Nephron progenitor cell (in vitro differentiated cells): ENCODE measurements at places on chromosomes 6 and 20.

- no peak for DNase-seq
Observed at GRCh38 chr6:127069659-127070279, 48.7 kb upstream of the RSPO3 start.

DNA sequence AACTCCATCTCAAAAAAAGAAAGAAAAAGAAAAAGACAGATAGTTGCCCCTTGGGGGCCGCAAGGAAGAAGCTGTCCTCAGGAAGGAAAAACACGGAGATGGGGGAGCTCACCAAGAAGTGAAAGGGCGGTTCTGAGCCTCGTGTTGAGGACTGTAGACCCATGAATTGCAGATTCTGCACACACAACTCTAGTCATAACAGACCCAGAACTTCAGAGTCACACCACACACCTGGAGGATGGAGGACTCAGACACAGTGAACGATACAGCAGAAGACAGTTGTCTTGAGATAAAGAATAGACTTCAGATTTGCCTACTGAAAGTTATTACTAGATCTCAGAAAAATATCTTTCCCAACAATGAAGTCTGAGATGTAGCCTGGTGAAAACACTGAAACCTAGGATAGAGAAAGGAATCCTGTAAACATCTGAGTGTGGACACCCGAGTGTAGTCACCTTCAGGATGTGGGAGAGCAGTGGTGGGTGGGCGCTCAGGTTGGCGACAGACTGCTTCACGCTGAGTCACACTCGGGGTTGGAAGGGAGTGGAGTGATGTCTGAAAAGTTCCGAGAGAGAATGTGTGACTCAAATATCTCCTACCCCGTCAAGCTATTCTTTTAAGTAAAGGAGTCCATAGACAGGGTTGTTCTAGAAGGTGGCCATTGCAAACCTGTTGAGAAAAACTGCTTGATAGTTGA lies 88.1 kb downstream of the MAP3K4 start:
- DNase-seq: no peak

DNA sequence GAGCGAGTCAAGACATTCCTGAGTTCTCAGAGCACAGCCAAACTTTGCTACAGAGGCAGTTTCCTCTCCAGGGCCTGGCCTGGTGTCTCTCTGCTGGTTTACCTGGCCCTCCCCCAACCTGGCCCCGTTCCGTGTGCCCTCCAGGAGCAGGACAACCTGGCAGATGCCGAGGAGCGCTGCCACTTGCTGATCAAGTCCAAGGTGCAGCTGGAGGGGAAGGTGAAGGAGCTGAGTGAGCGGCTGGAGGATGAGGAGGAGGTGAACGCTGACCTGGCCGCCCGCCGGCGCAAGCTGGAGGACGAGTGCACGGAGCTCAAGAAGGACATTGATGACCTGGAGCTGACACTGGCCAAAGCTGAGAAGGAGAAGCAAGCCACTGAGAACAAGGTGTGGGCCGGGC lies 39.5 kb downstream of the MYH7B start:
- DNase-seq: no peak

GRCh38 chr20:1467355-1468116 lies 887 bp upstream of the NSFL1C start:
- DNase-seq: no peak

GRCh38 chr20:44615876-44616603 lies 33.7 kb downstream of the PKIG start:
- no peak for DNase-seq

DNA sequence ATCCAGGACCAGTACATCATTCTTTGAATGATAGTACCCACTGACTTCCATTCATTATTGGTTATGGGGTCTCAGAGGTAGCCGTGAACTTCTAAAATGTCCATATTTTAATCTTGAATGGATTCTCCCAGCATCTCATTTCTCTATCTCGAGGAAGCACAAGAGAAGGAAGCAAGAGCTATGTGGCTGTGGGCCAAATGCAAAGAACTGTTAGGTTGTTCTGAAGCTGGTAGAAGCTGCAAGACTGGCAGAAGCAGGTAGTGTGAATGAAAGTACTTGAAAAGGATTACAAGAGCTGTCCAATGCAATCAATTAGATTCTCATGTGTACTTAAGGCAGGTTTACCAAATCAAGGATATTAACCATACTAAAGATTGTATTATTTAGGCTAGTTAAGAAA lies 1131.8 kb downstream of the GRIK2 start:
- no peak for DNase-seq

DNA sequence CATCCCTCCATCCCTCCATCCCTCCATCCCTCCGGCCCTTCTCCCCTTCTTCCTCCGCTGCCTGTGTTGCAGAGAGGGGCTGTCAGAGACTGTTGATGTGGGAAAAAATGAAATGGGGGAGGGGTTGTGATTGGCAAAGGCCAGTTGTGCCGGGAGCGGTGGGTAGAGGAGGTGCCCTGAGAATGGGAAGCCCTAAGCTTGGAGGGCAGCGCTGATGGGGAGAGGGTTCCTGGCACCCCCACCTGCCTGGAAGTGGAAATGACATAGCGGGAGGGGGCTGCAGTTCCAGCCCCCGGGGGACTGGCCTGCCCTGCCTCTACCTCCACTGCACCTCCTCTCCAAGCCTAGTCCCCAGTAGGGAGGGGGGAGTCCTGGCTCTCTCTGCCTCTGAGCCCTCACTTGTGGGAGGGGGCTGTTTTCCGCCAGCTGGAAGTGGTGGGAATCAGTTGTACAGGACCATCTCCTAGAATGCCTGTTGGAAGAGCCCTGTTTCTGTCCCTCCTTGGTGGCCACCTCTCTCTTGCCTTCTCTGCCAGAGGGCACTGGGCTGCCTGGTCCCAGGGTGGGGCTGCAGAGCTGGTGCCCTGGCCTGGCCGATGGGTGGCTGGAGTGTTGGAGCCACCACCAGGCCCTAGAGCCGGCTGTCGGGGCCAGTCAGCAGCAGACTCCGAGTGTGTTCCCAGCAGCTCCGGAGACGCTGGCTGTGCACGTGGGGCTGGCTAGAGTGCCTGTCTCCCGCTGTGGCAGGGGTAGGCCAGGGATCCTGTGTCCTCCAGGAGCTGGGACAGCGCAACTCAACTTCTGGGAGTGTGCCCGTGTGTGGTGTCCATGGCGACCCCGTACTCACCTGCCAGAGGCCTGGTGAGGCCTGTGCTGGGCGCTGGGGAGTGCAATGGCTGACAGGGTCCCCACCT lies 1.5 kb downstream of the DLGAP4 start:
- no peak for DNase-seq

- no peak for DNase-seq
Observed at GRCh38 chr20:4664691-4665360, 56.9 kb upstream of the PRND start.

- no peak for DNase-seq
Observed at GRCh38 chr20:11267131-11267761, 593.4 kb upstream of the JAG1 start.

DNA sequence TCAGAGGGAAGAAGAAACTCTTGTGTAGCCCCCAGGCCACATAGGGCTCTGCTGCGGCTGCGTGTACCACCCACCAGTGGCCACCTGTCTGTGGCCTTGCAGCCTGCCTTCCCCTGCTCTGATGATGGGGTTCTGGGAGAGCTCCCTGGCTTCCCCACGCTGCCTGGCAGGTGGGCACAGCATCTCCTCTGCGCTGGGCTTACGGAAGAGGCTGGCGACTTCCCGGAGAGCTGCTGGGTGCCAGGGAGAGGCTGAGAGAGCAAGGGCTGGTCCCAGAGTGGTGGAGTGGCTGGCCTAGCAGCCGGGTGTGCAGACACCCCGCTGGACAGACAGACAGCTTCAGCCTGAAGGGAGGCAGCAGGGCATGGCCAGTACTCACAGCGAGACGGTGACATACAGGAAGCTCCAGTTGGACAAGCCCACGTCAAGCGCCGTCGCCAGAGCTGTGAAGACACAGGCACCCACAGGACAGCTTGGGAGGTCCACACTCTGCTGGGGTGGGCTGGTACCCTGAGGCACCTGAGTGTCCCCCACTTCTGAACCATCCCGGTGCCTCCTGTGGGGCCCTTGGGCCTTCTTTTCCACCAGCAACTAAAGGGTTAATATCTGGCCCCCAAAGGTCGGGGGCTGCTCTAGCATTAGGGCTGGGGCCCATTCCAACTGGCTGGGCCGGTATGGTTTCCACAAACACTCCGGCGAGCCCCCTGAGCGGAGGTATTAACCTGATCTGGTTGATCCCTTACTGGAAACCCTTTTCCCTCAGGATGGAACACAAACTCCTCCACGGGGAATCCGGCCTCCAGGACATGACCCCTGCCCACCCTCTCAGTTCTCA lies 48.1 kb upstream of the CDH22 start:
- no peak for DNase-seq

DNA sequence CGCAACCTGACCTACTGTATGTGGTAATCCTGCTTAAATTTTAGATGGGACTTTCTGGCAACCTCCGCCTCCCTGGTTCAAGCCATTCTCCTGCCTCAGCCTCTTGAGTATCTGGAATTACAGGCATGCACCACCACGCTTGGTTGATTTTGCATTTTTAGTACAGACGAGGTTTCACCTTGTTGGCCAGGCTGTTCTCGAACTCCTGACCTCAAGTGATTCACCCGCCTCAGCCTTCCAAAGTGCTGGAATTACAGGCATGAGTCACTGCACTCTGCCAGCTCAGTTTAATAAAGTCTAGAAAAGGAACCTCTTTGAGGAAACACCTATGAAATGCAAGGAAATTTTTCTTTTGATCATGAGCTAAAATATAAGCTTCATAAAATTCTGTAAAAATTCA lies 9.0 kb upstream of the PLCB4 start:
- DNase-seq: no peak

- no peak for DNase-seq
Observed at GRCh38 chr6:130993292-130993765, 69.7 kb downstream of the EPB41L2 start.

- DNase-seq: no peak
Observed at GRCh38 chr6:116084284-116084683, 16.4 kb upstream of the NT5DC1 start.

- DNase-seq: no peak
Observed at GRCh38 chr20:54914995-54915394, 439.6 kb downstream of the DOK5 start.

DNA sequence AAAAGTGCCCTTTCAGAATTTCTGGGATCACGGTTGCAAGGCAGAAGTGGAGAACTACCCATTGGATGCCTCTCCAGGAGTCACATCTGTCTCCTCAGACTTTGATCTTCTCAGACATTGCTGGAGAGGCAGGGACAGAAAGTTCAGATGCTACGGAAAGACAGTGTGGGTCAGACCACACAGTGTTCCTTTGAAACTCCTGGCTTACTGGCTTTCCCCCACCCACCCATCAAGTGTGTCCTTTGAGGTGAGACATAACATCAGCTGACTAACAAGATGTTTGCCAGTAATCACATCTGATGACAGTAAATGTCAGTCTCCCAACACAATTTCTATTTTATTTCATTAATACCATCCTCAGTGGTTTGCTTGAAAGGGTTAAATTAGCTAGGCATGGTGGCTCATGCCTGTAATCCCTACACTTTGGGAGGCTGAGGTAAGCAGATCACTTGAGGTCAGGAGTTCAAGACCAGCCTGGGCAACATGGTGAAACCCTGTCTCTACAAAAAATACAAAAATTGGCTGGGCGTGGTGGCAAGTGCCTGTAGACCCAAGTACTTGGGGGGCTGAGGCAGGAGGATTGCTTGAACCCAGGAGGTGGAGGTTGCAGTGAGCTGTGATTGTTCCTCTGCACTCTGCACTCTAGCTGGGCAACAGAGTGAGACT lies 67.2 kb upstream of the SNX9 start:
- no peak for DNase-seq

DNA sequence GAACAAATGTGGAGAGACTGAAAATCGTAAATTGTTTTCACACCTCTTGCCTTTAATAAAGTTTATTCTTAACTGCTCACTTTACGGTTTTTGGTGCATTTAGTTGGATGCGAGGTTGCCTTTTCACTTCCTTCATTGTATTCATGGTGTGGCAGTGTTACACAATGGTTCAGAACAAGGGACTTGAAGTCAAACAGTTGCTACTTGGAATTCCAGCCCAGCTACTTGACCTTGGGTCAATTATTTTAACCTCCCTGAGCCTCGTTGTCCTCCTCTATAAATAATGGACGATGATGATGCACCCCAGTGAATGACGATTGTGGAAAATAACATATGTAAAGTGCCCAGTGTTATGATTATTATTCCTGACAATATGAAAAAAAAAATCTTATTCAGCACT lies 72.3 kb downstream of the CARMIL1 start:
- no peak for DNase-seq

DNA sequence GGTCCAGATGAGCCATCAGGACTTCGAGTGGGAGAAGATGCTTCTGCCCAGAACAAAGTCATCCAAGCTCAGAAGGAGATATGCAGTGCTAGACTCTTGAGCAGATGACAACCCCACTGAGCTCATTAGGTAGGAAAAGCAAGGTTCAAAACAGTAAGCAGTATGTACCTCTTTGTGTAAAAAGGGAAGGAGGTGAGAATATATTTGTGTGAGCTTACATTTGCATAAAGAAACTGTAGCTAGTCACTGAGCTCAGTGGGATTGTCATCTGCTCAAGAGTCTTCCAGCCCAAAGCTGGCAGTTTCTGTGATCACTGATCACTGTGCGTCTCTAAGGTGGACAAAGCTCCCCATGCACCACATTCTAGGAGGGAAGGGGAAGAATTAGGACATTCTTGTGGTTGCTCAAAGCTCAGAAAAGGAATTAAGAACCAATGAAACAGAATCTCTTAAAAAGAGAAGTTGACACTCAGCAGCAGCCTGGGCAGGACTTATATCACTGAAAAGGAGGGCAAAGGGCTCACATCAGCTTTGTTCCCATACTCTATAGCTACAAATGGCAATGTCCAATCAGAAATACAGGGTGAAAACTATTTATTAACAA lies 90.0 kb upstream of the MAFB start:
- DNase-seq: no peak

DNA sequence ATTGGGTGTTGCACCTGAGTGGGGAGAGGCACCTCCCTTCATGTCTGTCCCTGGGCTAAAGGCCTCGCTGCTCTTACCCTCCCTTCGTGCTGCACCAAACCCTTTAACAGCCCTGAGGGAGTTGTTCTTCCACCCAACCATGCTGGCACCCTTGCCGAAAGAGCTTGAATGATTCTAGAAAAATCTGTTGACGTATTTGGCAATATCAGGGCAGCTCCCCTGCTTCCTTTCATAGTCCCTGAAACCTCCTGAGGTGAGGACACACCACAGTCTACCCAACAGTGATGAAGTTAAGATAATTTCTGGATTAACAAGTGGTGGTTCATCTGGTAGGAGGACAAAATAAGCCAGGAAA lies 15.3 kb downstream of the CD83 start:
- DNase-seq: no peak

- DNase-seq: no peak
Observed at GRCh38 chr20:58709013-58709702, 16.6 kb downstream of the NPEPL1 start.
